ENCODE measurements at places on chromosomes 7 and 10.
A peak's percentile ranks its signal among the peaks of the same experiment; 100 is the strongest.

GRCh38 chr7:14924398-14924797 lies 21.8 kb upstream of the DGKB start:
- no peak for DNase-seq

- DNase-seq = no peak
These were observed 175.3 kb upstream of the BET1 start for GRCh38 chr7:94179466-94179865.

GRCh38 chr7:71278257-71278656 lies 146.3 kb downstream of the GALNT17 start:
- no peak for DNase-seq

- no peak for DNase-seq
These were observed 176.3 kb downstream of the RPS24 start for GRCh38 chr10:78209970-78210369.

DNA sequence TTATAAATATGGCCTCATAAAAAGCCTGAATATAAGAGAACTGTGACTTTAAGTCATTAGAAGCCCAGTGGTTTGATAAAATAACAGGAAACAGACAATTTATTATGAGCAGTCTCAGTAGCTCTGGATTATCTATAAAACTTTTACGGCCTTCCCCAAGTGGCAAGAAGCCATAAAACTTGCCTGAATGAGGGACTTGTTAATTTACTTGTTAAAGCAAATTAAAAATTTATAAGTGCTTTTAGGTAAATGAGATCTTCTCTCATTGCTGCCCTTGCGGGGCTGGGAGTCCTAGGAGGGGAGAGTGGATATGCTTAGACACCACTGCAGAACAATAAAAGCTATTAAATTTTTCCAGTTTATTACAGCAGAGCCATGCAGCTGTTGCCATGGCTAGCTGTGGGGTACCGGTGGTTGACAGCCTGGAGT lies 499.9 kb downstream of the AUTS2 start:
- no peak for DNase-seq

GRCh38 chr10:128462844-128463243 lies 336.6 kb upstream of the MKI67 start:
- DNase-seq = no peak

GRCh38 chr10:14659626-14660196 lies 115.0 kb downstream of the FAM107B start:
- DNase-seq = no peak

DNA sequence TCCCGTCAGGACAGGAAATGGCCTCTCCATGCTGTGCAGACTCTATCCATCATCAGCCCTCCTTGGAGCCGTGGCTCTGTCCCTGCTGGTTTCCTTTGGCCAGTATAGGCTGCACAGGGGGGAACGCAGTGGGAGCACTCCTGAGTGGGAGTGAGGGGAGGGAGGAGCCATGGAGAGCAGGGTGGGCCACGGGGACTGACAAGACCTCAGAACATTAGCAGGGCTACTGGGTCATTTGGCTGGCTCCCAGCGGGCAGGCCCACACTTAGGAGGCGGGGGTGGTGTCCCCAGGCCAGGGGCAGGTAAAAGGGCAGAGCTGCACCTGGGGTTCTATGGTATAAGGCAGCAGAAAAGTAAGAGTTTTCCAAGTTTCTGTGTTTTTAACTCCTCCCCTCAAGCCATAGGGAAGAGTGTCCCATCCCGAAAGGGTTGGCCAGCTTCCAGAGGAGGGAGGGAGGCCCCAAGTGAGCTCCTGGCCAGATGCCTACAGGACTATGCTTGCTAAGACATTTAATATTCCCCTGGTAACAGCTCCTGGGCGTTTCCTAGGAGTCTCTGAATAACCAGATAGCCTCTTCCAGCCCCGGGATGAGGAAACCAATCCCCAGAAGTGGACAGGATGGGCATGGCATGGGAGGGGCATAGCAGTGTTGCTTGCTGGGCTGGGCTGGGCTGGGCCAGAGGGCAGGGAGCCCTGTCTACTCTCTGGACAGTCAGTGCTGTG lies 5.5 kb upstream of the OPN4 start:
- no peak for DNase-seq

- DNase-seq = no peak
These were observed 743.4 kb downstream of the TNS3 start for GRCh38 chr7:46838463-46838862.

GRCh38 chr7:131075406-131075805 lies 252.3 kb upstream of the MKLN1 start:
- no peak for DNase-seq

DNA sequence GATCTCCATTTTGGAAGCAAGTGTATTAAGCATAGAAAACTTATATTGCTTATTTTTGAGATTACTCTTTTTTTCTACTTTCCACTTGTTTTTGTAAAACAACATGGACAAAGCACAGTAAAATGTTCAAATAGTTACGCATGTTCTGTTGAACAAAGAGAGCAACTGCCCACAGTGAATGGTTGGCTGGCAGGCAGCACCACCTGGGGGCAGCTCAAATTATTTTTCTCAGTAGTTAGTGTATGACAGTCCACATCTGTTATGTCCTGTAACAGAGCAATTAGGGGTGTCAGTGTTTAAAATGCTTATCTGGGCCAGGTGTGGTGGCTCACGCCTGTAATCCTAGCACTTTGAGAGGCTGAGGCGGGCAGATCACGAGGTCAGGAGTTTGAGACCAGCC lies 46.1 kb upstream of the CACUL1 start:
- DNase-seq = peak; percentile 1

GRCh38 chr10:86204421-86205305 lies 161.9 kb downstream of the GRID1 start:
- no peak for DNase-seq

- DNase-seq = no peak
These were observed 55.9 kb upstream of the VWC2 start for GRCh38 chr7:49717547-49717946.

GRCh38 chr10:118315629-118316028 lies 26.5 kb downstream of the FAM204A start:
- no peak for DNase-seq

GRCh38 chr10:28837613-28838390 lies 160.5 kb downstream of the BAMBI start:
- DNase-seq = no peak

GRCh38 chr7:29139191-29139590 lies 7.1 kb downstream of the CPVL start:
- no peak for DNase-seq

GRCh38 chr10:126108693-126109092 lies 212.3 kb downstream of the FANK1 start:
- no peak for DNase-seq

DNA sequence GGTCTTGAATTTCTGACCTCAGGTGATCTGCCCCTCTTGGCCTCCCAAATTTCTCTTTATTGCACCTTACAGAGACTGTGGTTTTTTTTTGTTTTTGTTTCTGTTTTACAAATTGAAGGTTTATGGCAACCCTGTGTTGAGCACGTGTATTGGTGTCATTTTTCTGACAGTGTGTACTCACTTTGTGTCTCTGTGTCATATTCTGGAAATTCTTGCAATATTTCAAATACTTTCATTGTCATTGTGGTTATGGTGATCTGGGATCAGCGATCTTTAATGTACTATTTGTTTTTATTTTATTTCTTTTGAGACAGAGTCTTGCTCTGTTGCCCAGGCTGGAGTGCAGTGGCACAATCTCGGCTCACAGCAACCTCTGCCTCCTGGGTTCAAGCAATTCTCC lies 89.8 kb downstream of the PRTFDC1 start:
- DNase-seq = no peak

GRCh38 chr7:7857143-7857583 lies 111.4 kb upstream of the GLCCI1 start:
- DNase-seq = no peak

GRCh38 chr7:36232555-36232954 lies 79.5 kb downstream of the EEPD1 start:
- DNase-seq = peak; percentile 78

DNA sequence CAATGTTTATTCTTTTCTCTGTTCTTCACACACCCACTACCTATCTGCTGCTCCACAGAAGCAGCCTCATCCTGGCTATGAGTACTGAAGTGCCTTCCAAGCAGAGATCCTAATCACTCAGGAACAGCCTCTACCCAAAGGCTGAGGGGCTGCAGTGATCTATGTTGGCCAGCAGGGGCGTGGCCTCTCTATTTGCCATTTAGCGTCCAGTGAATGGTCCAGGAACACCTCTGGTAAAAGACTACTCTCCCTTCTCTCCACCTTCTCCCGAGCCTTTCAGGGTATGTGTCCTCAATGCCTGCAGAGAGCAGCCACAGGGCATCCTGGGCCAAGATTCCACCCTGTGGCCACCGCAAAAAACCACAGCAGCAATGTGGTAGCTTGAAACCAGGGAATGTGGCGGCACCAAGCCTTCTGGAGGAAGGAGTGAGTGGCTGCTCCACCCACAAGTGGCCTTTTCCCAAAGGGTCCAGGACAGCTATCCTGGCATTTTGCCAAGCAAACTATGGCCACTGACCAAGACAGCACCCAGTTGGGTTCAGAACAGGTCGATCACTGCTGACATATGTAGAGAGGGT lies 70.9 kb downstream of the SYPL1 start:
- DNase-seq = peak; percentile 21
